ENCODE measurements at places on chromosomes 2 and 18.

- peak; percentile 57 for DNase-seq
These were observed 8.0 kb downstream of the SIX3 start for GRCh38 chr2:44949329-44950151.

DNA sequence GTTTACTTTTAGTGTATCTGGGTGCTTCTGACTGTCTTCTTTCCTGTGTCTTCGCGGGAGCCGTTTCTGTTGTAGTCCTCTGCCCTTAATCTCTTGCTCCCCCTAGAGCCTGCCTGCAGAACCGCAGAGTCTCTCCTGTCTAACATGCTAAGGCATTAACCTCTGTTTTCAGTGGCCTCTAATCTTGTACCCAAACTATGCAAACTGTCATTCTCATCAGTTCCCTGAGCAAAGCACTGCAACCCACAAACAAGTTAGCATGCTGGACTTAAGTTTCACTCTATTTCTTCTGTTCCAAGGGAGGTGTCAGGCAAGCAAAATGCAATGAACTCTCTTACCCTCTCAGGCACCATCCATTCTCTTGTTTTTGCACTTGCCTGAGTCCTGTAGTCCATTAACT, 138.4 kb downstream of the OTX1 start:
- peak; percentile 26 for DNase-seq

DNA sequence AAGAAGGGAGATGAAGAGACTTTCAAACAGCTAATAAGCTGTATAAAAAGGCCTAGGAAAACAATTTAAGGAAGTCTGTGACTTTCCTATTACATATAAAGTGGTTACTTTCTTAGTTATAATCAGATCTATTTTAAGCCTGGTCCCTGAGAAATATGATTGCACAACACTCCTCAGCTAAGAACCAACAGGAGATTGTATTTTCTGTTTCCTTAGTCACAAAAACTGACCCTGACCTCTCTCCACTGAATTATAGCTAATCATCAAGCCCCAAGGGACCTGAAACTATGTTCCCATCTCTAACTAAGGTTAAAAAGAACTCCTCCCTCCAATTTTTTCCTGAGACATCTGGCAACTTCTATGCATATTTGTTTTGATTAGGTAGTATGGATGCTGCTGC, 106.9 kb downstream of the ROCK1 start:
- DNase-seq: no peak

DNA sequence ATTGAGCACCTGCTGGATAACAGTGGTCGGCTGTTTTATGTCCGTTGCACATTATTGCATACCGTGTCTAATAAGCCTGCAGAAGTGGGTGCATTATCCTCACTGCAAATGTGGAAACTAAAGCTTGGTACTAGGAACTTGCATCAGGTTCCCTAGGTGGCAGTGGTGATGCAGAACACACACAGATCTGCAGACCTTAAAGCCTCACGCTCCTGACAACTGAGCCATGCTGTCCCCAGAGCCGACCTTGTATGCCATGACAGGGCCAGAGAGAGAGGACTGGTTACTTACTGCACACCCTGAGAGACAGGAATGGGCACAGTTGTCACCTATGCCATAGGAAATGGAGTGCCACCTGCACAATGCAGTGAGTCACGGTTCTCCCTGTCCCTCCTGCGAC, 151.8 kb downstream of the SH3RF3 start:
- DNase-seq: no peak
